Fibroblast of skin of right biceps (primary cell): ENCODE measurements at places on chromosomes 11 and 22.

DNA sequence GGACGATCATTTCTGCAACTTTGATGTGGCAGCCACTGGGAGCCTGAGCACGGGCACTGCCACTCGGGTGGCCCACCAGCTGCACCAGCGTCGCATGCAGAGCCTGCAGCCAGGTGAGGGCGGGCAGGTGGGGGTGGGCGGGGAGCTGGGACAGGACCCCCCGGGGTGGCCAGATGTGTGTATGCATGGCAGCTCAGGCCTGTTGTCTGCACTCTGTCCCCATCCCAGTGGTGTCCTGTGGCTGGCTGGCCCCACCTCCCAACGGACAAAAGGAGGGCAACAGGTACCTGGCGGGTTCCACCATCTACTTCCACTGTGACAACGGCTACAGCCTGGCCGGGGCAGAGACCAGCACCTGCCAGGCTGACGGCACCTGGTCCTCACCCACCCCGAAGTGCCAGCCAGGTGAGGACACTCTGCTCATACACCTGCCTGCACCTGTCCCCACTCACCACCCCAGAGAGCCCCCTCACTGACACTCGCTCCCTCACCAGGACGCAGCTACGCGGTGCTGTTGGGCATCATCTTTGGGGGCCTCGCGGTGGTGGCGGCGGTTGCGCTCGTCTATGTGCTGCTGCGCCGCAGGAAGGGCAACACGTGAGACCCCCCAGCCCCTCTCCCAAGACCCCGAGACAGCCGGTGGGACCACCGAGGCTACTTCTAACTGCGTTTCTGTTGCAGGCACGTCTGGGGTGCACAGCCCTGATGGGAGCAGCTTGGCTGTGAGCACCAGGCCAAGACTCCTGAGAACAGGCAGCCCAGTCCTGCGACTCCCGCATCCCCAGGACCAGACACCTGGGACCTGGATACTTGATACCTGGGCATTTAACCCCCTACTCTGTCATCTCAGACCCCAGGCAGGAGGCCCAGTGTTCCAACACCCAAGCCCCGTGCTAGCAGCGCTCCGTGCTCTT lies 6.7 kb downstream of the SUSD2 start:
- DNase-seq: no peak

DNA sequence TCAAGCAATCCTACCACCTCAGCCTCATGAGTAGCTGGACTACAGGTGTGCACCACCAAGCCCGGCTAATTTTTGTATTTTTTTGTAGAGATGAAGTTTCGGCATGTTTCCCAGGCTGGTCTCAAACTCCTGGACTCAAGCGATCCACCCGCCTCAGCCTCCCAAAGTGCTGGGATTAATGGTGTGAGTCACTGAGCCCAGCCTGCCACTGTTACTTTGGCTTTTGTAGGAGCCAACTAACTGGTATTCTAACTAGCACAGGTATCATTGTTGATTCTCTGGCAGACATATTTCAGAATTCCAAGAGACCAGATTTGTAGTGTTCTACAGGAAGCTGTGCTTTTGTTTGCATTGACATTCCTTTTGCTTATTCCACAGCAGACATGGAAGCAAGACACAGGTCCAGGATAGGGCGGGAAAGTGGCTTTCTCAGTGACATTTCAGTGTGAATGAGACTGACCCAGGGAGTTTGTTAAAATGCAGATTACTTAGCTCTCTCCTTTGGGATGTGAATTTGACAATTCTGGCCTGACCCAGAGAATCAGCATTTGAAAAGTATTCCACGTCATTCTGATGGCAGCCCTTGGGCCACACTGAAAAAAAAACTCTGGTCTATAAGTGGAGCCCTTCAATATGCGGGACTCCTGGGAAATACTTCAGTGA lies 52.2 kb upstream of the PAX6 start:
- DNase-seq: no peak

- DNase-seq: peak; percentile 28
Measured at GRCh38 chr11:84887055-84887629, 740.0 kb downstream of the DLG2 start.

DNA sequence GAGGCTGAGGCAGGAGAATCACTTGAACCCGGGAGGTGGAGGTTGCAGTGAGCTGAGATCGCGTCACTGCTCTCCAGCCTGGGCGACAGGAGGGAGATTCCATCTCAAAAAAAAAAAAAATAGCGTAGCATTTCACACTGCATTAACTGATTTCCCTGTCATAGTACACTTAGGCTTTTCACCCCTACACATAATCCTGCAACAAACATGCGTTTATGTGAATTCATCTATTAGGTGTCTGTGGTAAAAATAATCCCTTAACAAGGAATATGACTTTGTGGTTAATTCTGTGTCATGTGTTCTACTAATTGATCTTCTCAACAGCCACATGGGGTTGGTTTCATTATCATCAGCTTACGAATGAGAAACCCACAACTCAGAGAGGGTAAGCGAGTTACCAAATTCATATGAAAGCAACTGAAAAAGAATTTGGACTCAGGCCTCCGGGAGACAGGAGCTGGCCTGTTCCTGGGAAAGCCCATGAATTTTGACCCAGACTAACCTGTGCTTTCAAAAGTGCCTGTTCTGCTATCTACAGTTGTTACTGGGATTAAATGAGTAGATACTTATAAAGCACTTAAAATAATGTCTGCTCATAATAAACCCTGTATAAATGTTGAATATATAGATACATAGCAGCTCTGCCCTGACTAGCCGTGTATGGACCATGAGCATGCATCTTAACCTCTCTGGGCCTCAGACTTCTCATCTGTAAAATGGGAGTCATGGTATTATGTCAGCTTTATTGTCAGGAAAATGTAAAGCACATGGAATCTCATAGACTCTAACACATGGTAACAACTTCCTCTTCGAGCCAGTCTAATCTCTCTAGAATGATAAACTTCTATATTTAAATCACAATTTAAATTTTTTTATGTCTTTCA lies 36.6 kb downstream of the KCNJ1 start:
- DNase-seq: no peak

DNA sequence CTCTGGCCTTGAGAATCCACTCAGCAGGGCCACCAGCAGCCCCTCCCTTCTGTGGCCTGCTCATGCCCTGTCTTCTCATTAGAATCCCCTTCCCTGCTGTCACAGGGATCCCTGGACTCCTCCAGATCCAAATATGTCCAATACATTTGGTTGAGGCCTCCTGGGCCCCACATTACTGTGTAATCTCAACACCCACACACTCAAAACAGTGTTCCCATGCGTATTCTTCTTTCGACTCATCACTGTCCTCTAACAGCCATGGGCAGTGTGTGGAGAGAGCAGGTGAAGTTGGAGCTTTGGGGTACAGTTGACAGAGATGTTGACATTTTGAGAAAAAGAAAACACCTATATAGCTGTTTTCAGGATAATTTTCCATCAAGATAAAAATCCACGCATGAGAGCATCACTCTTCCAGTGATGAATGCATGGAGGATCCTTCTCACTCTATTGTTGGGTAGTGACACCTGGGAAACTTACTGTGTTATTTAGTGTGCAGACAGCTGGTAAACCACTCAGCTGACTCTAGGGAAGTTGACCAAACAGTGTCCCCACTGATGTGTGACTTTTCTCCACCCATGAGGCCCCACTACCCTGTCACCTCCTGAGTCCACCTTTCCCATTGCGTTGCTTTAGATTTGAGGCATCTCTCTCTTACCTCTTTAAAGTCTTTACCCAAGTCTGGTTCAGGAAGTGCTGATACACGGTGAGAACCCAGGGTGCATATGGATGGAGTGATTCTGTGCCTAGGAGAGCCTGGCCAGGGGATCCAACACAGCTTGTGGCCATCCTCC lies 28.7 kb upstream of the VPREB1 start:
- DNase-seq: no peak

GRCh38 chr22:31958625-31959239 lies 14.4 kb downstream of the YWHAH start:
- DNase-seq: no peak

GRCh38 chr22:34301569-34301968 lies 381.3 kb upstream of the LARGE1 start:
- DNase-seq: no peak

DNA sequence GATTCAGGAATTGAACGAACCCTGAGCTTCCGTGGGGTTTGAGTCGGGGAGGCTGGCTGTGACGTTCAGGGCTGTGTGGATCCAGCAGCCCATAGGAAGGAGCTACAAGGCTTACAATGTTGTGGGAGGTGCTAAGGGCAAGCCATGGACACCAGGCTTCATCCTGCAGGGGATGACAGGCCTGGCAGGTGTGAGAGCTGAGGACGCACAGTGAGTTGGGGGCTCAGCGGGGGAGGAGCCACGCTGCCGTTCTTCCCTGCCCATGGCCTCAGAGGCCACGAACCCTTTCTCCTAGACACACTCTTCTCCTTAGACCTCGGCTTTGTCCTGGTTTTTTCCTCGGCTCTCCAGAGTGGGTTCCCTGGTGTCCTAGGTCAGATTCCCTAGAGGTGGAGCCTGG lies 113.3 kb upstream of the SLC22A12 start:
- DNase-seq: no peak

DNA sequence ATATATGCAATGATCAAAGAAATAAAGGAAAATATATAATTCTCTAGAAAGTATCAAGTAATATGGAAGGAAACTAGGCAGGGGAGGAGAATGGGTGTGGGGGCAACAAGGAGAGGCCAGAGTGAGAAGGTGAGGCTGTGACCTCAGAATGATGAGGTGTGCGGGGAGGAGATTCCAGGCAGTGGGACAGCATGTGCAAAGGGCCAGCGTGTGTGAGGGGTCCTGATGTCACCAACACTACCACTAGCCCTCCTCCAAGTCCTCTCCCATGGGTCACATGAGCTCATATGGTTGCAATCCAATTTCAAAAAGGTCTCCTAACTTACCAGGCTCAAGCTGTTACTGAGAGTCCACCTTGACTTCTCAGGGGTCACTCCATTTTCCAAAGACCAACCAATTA lies 463.9 kb downstream of the MN1 start:
- DNase-seq: no peak

DNA sequence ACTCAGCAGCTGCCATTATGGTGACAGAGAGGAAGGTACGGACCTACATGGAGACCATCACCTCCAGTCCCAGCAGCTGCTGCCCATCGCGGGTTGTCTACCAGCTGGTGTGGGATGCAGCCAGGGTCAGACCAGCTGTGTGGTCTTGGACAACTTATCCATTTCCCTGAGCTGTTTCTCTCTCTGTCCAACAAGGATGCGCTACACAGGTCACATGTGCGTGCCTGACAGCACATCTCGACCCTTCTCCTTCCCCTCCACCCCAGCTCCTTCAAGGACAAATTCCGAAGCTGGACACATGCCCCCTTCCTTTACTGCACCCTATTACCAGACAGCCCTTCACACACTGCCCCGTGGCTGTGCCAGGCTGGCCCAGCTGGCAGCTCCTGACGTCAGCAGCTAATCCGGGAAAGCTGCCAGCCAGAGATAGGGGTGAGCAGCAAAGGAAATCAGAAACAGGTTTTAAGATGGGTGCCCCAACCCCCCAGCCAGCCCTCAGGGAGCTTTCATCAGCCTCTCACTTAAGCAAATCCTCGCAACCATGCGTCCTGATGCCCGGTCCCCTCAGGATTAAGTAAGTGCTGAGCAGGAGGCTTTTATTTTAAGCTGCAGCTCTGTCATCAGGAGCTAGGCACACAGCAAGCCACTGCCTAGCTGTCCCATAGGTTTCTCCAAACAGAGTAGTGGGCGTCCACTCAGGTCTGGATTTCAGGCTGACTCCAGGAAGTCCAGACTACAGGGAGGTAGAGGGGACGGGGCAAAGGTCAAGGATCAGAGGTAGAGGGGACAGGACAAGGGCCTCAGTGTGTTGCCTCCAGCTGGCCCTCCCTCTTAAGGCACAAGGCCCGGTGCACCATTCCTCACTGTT lies 20.3 kb downstream of the TEF start:
- DNase-seq: peak; percentile 81

- no peak for DNase-seq
Measured at GRCh38 chr11:10502770-10503169, 38.2 kb downstream of the RNF141 start.

DNA sequence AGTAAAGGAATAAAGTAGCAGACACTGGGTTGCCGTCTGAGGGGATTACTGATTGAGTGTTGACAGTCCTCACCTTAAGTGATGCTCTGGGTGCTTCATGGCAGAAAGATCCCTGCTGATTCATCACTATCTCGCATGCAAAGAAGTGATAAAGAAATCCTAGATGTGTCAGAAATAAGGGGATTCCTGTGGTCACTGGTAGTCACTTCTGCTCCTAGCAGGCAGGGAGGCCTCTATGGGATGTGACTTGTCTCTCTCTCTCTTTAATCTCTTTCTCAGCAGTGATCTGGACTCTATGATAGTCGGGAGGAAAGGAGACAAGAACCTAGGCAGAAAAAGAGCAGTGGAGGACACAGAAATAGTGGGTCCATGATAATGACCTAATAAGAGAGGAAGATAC lies 30.9 kb upstream of the OR56A1 start:
- no peak for DNase-seq

GRCh38 chr22:31625661-31626426 lies 36.2 kb downstream of the PISD start:
- peak; percentile 52 for DNase-seq

DNA sequence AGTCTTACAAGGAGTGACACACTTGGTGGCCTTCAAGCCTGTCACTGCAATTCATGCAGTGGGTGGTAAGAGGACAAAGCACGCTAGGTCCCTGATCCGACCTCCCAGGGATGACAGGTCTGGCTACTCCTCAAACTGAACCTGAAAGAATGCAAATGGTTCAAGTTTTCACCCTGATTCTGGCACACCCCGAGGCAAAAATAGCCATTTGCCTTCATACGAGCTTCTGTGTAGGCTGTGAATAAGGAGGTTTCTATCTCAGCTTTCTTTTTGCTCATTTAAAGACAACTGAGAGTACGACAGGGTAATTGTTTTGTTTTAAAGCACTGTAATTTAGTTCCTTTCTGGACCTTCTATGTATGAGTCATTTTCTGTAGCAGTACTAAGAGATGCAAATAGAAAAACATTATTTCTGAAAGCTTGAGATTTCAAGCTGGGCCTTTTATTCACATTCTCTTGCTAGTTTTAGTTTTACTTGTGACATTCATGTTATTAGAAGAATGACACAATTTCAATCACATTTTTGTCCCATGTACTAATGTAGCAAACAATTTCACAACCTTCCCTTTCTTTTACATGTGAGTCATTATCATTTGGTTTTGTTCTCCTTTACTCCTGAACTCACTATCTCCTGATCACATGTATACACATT lies 56.6 kb upstream of the FDX1 start:
- DNase-seq: peak; percentile 17
